Cortex of kidney (tissue), 1 donor: ENCODE measurements at places on chromosomes 7 and 10.

- DNase-seq = no peak
These were observed 38.6 kb downstream of the NRP1 start for GRCh38 chr10:33295851-33296250.

GRCh38 chr7:88437132-88437531 lies 130.4 kb upstream of the STEAP4 start:
- DNase-seq = no peak

GRCh38 chr10:79178614-79179163 lies 109.9 kb downstream of the ZMIZ1 start:
- DNase-seq = peak; percentile 15

DNA sequence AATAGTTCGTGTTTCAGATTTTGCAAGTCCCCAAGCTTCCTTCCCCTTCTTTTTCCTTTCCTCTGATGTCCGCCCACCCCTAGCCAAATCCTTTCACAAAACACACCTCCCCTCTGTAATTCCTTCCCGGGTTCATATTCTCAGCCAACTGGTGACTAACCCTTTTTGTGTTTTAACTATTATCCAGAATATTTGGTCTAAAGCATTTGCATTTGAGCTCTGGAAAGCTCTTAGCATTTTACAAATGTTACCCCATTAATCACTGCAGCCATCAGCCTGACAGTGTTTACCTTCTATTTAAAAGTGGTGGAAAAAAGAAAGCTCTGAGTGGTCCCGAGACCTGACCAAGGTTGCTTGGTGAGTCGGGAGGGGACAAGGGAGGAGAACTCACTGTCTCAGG lies 139.0 kb downstream of the CREB5 start:
- no peak for DNase-seq

DNA sequence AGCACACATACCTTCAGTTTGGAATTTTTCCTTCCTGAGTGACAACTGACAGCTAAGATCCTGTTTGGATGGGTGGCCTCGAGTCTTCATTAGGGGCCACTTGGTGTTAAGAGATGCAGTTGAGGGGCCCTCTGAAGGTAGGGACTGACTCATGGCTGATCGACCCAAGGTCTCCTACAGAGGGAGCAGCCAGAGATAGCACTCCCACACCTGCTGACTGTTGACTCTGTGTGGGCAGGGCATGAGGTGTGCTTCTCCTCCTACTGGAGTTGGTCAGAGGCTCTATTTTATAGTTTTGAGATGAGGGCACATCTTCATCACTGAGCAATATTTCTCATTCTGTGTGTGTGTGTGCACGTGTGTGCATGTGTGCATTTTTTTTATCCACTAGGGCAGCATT lies 378.8 kb upstream of the PODXL start:
- DNase-seq = no peak

GRCh38 chr7:92685136-92686042 lies 95.2 kb upstream of the FAM133B start:
- no peak for DNase-seq

DNA sequence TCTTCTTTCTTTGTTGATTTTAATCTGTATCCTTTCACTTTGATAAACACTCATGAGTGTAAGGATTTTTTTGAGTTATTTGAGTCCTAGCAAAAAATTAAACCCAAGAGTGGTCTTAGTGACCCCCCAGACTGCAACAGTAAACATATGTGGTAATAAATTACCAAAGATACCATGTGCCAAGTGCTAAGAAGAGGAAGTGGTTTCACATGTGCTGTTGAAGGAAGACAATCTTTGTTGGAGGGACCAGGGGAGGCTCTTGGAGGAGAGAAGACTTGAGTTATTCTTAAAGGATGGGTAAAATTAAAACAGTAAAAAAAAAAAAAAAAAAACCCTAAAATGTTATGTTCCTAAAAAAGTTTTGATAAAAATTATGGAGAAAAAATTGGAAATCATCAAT lies 150.2 kb downstream of the SEC23IP start:
- DNase-seq = no peak

DNA sequence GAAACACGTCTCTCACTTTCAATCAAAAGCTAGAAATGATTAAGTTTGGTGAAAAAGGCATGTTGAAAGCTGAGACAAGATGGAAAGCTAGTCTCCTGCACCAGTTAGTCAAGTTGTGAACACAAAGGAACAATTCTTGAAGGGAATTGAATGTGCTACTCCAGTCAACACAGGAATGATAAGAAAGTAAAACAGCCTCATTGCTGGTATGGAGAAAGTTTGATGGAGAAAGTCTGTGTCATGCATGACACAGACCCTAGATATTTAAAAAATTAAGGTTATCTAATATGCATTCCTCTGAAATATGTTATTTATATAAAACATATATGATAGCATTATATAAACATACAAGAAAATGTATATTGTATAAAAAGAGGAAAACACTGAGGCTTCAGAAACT lies 699.4 kb upstream of the FZD8 start:
- DNase-seq = no peak

GRCh38 chr7:118404211-118404610 lies 179.7 kb downstream of the ANKRD7 start:
- DNase-seq = no peak

- DNase-seq = no peak
These were observed 193.2 kb downstream of the LRMDA start for GRCh38 chr10:75624638-75625037.

- no peak for DNase-seq
These were observed 827.7 kb downstream of the TNS3 start for GRCh38 chr7:46754140-46754720.

DNA sequence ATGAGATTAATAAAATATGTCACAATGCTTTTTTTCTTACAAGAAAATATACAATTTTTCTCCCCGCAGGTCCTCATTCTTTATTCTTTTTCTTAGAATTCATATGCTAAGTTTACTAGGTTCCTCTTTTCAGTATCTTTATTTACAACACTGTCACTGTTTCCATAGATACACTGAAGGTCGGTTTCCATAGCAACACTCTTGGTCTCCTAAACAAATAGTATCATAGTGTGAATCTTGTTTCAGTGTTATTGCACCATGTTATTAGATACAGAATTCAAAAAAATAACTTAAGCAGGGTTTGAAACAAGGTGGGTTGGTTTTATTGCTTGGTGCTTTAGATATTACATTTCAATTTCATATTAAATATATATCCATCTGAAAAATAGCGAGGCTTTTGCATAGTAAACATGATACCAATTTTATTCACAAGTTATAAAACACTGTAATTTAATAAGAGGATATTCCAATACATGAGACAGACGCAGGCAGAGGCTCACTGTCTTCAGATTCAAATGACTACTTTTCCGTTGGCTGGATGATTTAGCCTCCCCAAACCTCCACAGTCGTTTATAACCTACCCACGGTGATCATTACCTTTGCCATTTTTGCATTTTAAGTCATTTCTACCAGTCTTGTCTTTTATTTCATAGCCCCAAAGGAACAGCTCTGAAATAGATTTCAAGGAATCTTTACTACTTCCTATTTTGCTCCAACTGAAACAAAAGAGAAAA lies 88.9 kb upstream of the KLF6 start:
- DNase-seq = no peak

DNA sequence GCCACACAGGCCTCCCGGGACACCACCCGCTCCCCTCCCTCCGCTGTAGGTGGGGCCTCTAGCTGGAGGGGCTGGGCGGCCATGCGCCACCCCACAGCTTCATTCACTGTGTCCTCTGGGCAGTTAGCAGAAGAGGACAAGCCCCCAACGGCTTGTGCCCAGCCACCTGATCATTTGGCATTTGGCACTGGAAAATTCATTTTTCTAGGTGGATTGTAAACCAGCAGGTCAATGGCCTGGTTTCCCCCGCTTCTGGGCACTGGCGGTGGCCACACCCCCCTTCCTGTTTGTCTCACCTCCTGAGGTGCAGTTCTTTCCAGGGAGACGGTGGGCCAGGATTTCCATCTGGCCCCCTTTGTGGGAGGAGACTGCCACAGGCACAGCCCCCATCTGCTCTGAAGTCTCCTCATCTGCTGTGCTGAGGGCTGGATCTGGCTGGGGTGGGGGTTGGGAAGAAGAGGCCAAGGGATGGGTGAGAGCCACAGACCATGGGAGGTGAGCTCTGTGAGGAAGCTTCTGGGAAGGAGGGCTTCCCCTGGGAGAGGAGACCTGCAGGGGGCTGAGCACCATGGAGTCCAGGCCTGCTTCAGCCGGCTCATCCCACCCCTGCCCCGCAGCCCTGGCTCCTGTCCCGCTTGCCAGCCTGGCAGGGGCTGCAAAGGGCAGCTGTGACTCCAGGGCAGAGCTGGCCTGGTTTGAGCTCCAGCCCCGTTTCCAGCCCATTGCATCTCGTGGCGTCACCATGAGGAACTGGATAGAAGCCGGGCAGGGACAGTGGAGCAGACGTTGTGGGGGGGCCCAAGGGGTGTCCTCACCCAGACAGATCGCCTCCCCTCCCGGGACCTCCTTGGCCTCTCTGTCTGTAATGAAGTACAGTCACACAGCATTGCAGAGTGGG lies 40.1 kb upstream of the SLC29A3 start:
- no peak for DNase-seq

DNA sequence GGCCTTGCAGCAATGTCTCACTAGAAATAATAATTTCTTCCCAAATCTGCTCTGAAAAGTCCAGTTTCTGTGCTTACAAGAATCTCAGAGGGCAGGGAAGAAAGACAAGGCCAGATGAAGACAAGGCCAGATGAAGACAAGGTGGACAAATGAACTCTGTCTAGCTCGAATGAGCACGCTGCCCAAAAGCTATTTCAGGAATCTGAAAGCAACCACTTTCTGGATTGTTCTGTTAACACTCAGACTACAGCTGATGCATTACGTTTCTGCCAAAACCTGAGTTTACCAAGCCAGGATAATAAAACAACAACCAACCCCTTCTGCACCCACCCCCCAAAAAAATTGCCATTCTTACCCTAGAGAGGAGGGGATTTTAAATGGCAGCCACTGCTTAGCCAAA lies 1073.6 kb downstream of the SORCS3 start:
- DNase-seq = no peak

- no peak for DNase-seq
These were observed 105.8 kb downstream of the THSD7A start for GRCh38 chr7:11726001-11726793.

DNA sequence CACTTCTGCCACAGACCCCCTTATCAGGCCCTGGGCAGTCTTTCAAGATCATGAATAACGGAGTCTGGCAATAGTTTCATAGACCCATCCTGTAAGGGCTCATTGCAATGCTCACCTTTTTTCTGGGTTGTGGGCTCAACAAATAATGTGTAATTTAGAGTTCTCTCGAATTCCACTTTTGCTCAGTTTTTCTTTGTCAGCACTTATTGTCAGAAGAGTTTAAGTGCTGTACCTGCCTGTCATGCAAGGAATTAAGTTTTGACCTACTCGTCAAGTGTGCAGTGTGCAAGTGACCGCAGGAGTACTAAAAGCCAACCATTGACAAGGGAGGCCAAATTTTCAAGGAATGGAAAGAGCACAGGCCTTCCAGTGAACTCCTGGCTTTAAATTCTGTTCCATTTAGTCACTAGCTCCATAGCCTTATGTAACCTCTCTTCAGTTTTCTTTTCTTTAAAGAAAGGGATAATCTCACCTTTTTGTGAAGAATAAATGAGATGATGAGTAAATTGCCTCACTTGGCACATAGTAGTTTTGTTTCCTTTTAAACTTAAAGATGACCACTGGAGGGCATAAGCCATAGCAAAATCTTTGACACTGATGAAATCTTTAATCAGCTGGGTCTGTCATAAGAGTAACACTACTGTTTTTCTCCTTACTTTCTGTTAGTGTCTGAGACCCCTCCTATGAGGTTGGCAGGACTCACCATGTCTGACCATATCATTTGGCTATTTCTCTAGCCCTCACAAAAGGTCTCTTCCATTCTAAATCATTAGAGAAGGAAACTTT lies 313.3 kb downstream of the TYW1 start:
- no peak for DNase-seq

- no peak for DNase-seq
These were observed 147.8 kb upstream of the AUTS2 start for GRCh38 chr7:69450456-69450855.

GRCh38 chr7:70504254-70504653 lies 627.7 kb upstream of the GALNT17 start:
- DNase-seq = no peak

- no peak for DNase-seq
These were observed 163.3 kb downstream of the USP6NL start for GRCh38 chr10:11448190-11448544.

DNA sequence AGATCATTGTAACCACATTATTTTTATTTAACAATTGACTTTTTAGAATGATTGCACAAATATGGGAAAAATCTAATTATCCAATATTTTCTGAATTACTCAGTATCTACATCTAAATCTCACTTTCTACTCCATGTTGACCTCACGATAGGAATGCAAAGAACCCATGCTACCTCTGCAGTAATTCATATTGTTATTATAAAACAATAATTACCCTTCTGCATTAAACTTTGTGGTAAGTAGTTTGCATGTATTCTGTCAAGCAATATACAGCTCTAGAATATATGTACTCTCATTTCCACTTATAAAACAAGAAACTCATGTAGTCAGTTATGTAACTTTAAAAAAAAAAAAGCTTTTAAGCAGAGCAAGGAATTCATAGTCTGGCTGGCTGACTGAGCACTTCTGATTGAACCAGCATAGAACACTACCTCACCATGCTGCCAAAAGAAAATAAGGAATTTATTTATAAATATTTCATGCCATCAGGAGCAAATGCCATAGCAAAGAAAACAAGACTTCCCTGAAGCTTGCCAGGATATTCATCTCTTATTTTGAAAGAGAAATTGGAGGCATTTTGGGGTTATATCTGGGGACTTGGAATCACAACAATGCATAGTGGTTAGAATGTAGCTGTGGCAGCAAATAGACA lies 895.7 kb downstream of the XPNPEP1 start:
- no peak for DNase-seq

GRCh38 chr7:101163279-101164070 lies 1.9 kb downstream of the VGF start:
- no peak for DNase-seq

GRCh38 chr7:45088146-45088701 lies 545 bp downstream of the NACAD start:
- no peak for DNase-seq

DNA sequence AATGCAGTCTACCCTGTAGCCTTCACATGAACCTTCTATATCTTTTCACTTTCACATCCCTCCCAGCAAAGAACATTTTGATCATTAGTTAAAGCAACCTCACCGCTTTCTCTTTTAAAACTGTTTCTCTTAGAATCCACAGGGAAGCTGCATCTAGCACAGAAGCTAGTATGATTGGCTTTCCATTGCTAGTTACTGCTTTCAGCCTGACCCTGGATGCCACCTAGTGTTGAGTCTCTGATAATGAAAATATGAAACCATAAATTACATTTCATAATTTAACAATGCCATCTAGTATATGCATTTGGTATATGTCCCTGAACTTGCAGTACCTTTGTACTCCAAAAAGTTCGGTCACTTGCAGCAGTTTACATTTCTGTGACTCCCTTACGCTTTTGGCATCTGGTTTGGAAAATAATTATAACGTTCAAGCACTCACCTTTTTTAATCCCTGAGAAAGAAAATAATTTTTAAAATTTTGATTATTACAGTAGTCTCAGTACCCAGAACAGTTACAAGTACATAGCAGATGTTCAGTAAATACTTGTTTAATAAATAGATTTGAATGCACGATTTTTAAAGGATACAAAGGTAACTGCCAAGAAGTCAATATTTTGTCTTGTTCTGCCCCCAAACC lies 22.7 kb downstream of the CISD1 start:
- no peak for DNase-seq

- no peak for DNase-seq
These were observed 388.5 kb downstream of the DPP6 start for GRCh38 chr7:154440651-154441050.
